AG09319 (cell line): ENCODE measurements at places on chromosomes 1 and 21.

- no peak for DNase-seq
Measured at GRCh38 chr1:81548918-81549587, 251.7 kb upstream of the ADGRL2 start.

- no peak for DNase-seq
Measured at GRCh38 chr1:5748286-5749225, 243.7 kb downstream of the NPHP4 start.

- DNase-seq = no peak
Measured at GRCh38 chr1:23801338-23801748, 789 bp upstream of the GALE start.

- DNase-seq = no peak
Measured at GRCh38 chr1:208809876-208810275, 565.7 kb upstream of the PLXNA2 start.
